Naive thymus-derived CD8-positive, alpha-beta T cell (primary cell): ENCODE measurements at places on chromosomes 5 and 9. TPM values are rescaled to one million over a fixed set of nuclear protein-coding genes. Genes with fewer than 3 reads are reported as not detected.

GRCh38 chr9:70318002-70318401, 59.2 kb downstream of the SMC5 start:
- DNase-seq: no peak

GRCh38 chr5:177086654-177087397, at the start of gene FGFR4:
Gene FGFR4, plus strand, starts transcription at chr5:177086915. Its CDS starts 2,688 bp downstream, at chr5:177089603.
- DNase-seq: peak; percentile 75

- no peak for DNase-seq
Measured at GRCh38 chr9:20591223-20591622, 31.1 kb downstream of the MLLT3 start.

Gene TTLL11
- 3.8 TPM for total RNA-seq

- no peak for DNase-seq
Measured at GRCh38 chr9:4799775-4800174, 7.0 kb downstream of the RCL1 start.

Gene CERCAM
- total RNA-seq: 1.7 TPM

Gene CLTB
- 36.1 TPM for total RNA-seq

DNA sequence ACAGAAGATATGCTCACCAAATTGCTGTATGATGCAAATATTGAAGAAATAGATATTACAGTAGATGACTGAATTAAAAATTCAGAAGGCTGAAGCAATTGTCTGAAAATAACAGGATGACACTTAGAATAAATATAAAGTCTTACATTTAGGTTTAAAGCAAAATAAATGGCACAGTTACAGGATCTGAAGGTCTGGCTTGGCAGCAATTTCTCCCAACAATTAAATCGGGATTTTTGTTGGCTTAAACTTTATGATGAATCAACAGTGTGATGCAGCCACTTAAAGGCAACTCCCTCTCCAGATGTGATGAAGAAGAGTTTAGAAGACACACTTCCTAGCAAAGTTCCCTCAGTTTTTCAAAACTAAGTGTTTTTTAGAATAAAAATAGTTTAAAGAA, 80.5 kb downstream of the NREP start:
- DNase-seq: no peak

Gene GEMIN5
- 18.7 TPM for total RNA-seq

- DNase-seq: no peak
Measured at GRCh38 chr9:18921366-18922075, 111.5 kb downstream of the SAXO1 start.

- DNase-seq: no peak
Measured at GRCh38 chr9:20340511-20340861, 281.8 kb downstream of the MLLT3 start.

Gene HTR1A
- not detected for total RNA-seq

- no peak for DNase-seq
Measured at GRCh38 chr9:107665057-107665456, 175.5 kb upstream of the KLF4 start.

DNA sequence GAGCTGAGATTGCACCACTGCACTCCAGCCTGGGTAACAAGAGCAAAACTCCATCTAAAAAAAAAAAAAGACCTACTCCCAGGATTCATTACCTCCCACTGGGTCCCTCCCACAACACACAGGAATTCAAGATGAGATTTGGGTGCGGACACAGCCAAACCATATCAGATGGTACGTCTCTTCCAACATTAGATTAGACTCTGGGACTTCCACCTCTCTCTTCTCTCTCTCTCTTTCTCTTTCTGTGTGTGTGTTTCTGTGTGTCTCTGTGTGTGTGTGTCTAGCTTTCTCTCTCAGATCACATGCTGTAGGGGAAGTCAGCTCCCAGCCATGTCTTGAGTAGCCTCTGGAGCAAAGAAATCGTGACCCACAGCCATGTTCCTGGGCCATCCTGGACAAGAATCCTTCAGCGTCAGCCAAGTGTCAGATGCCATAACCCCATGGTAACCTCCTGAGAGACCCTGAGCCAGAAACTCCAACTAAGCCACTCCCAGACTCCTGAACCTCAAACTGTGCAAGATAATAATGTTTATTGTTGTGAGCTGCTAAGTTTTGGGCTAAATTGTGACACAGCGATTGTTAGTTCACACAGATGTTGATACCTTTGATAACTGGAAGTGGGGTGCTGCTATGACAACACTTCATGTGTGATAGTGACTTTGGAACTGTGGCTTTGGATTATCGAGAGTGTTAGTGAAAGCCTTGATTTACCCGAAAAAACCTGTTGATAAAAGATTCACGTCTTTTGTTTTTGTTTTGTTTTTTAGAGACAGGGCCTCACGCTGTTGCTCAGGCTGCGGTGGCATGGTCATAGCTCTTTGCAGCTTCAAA, 4.1 kb upstream of the CMBL start:
- no peak for DNase-seq

Gene NREP
- 8.9 TPM for total RNA-seq

GRCh38 chr5:61306531-61307131, 25.4 kb upstream of the ZSWIM6 start:
- DNase-seq: no peak

DNA sequence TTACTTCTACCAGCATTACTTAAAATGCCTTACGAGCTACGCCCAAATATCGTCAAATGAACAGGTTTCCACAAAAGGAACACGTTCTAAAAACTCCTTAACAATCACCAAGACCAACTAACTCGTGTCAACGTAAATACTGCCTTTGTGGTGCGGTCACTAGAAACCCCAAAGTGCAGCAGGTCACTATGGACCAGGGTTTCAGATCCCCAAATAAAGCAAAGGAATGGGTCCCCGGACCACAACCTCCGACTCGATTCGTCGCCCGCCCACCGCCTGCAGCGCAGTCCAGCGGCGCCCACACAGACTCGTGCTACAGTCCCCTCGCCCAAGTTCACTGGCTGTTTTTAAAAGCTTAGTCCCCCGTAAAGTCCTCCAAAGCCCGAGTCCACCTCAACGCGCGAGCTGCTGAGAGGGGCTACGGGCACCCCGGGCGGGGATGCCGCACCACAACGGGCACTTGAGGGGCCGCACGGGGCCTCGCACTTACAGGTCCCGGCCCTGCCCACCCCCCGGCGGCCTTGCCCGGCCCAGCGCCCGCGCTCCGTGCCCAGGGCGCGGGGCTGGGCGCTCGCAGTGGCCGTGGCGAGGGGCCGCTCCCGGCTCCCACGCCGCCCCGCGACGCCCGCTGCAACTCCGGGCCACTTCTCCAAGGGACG, 1.1 kb downstream of the NFIB start:
- DNase-seq: no peak

Gene GABRB2
- total RNA-seq: not detected

DNA sequence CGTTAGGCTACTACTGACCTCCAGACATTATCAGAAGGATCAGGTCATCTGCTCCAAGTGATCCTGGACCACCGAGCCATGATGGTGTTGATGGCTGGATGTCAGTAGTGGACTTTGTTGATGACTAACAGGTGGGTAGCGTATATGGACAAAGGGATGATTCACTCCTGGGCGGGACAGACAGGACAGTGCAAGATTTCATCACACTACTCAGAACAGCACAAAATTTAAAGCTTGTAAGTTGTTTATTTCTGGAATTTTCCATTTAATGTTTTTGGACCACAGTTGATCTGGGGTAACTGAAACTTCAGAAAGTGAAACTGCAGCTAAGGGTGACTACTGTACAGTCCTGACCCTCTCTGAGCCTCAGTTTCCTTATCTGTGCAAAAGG, 12.7 kb downstream of the PDGFRB start:
- DNase-seq: no peak

Gene CCDC183
- total RNA-seq: 1.4 TPM

DNA sequence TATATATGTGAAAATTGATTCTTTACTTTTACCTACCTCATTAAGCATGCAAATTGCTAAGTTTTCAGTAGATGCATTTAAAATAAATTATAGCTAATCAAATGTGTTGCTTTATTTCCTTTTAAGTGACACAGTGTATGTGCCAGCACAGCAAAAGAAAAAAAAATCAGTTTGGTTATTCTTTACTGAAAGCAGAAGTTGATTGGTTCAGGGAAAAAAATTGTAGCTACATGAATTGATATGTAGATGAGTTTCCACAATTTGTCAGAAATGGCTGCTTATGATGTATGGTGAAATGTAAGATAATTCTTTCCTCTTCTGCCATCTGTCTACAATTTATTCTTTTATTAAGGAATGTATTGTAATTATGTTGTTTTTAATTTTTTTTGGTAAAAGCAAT, 57.8 kb downstream of the PARP8 start:
- no peak for DNase-seq

GRCh38 chr5:3736926-3737325, 141.3 kb downstream of the IRX1 start:
- DNase-seq: no peak

DNA sequence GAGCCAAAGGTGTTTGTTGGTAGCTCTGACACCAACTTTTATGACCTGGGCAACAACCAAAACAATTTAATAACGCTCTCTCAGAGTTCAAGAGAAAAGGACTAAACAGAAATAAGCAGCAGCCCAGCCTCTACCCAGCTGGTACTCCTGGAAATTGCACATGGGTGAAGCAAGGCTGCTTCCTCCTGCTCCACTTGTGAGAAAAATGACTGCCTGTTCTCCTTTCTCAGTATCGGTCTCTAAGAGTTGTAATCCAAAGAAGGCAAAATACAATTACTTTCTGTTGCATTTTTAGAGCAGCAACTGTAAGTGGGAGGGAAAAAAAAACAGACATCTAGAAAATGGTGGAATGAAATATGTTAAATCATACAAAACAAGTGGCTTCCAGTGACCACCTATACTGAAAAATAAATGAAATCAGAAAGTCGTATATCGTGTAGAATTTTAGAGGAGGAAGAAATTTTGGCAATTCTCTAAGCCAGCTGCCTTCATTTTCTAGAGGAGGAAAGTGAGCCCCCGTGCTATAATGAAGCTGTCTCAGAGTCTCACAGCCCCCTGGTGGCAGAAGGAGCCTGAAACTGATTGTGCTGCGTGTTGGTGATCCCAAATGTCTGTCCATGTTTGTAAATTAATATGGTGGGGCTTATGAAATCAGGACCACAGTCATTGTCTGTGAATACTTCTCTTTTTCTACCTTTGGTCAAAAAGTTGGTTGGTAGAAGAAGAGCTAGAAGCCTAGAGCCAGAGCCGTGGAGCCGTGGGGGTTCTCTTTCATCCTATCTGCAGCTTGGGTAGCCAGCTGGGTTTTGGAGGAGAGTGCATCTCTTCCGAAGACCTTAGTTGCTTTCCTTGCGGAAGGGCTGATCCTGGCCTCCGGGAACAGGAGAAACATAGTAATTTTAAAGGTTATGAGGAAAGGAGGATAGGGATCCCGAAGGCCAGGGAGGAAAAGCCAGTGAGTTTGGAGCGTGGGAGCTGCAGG, 139.9 kb downstream of the PIP5K1B start:
- no peak for DNase-seq

- no peak for DNase-seq
Measured at GRCh38 chr5:127053049-127053448, 20.3 kb downstream of the C5orf63 start.

Gene SPAG8
- 7.0 TPM for total RNA-seq

DNA sequence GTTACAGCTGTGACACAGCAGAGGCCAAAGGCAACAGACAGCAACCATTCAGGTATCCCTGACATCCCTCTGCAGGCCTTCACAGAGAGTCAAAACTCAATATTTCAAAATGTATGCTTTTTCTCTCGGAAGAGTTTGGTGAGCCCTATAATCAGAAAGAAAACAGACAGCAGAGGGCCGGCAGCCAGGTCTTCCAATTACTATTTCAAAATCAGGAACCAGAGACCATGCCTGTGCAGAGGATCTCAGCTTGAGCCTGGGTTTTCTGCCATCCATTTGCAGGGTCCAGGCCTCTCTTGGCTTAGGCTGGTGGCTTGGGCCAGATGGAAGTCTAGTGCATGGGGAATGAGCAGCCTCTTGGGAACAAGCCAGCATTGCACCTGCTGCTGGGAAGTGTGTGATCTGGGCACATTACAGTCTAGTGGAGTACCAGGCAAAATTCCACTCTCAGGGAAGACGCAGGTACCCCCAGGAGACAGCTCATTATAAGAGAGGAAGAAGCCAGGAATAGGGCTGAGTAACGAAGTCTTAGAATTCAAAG, 231.3 kb downstream of the ENC1 start:
- DNase-seq: no peak

Gene SPINK13
- not detected for total RNA-seq

Gene COL23A1
- 0.16 TPM for total RNA-seq

- DNase-seq: no peak
Measured at GRCh38 chr5:66717455-66718373, 121.5 kb downstream of the MAST4 start.

- DNase-seq: no peak
Measured at GRCh38 chr9:110499608-110500007, 79.9 kb downstream of the SVEP1 start.

- no peak for DNase-seq
Measured at GRCh38 chr5:107913494-107913893, 242.8 kb upstream of the EFNA5 start.

Gene IL3
- not detected for total RNA-seq

DNA sequence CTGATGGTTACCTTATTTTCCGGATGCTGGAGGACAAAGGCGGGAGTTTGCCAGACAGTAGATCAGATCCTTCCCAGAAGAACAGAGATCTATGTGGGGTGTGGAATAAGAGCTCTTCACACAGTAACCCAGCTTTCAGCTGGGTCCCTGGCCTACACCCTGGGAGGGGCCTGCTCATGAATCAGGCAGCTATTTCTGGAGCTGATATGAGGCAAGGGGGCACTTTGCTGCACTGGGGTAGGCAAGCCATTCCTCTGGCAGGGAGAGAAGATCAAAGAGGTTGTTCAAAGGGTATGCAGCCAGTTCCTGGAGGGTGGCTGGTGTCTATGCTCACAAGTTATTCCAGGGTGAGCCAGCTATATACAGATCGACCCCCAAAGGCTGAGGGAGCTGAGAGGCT, 48.6 kb downstream of the CYSTM1 start:
- DNase-seq: no peak

Gene PRUNE2
- not detected for total RNA-seq

DNA sequence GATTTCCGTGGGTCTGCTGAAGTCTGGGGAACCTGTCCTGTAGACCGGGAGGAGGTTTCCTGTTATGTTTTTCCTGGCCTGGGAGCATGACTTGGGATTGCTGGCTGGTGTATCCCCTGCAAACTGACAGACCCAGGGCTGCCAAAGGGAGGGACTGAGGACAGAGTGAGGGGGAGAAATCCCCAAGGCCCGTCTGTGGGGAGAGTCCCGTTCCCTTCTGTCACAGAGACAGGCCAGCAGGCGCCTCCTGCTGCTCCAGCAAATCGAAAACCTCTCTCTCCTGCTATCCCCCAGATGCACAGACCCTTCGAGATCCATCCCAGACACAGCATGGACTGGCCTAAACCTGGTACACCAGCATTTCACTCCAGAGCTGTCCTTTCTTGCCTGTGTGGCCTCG, 56.2 kb upstream of the ALDH1B1 start:
- no peak for DNase-seq

GRCh38 chr9:90167914-90168313, 474.7 kb downstream of the DIRAS2 start:
- DNase-seq: no peak

Gene ZDHHC21
- total RNA-seq: 4.9 TPM

GRCh38 chr9:99948482-99948881, 42.0 kb downstream of the STX17 start:
- DNase-seq: no peak

DNA sequence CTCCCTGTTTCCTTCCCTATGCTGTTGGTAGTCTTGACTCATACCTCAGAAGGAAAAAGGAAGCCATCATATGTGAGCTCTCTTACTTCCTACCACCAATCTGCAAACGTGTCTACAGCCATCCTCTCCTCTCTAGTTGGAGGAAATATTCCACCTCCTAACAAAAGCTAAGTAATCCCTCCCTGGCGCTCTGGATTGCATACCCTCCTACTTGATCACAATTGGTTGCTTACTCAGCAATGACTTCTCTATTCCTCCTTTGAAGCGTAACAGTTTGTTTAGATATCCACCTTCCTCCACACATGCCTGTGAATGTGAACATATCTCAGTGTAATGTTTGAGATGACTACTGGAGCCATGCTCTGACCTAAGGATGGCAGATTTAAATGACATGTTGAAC, 18.2 kb downstream of the RUSC2 start:
- DNase-seq: no peak
